ENCODE measurements at places on chromosomes 12 and 14.

GRCh38 chr14:101193106-101193844 is 289.8 kb upstream of the RTL1 start:
- no peak for DNase-seq

GRCh38 chr14:68866991-68867533 is 74.2 kb upstream of the ZFP36L1 start:
- no peak for DNase-seq

DNA sequence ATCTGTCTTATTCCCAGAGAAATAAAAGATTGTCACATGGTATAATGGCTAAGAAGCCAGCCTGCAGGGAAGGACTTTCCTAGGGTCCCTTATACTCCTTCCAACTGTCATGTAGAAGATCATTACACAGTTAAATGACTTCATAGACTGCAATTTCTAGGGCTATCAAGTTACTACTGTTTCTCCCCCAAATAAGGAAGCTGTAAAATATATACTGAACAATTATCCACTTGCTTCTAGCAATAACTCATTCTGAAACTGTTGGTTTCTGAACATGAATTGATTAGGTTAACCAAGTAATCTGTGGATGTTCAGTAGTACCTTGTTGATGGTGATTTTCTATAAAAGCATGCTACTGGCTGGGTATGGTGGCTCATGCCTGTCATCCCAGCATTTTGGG is 44.6 kb downstream of the A2ML1 start:
- no peak for DNase-seq

GRCh38 chr12:114936148-114937079 is 252.4 kb upstream of the TBX3 start:
- DNase-seq = no peak

DNA sequence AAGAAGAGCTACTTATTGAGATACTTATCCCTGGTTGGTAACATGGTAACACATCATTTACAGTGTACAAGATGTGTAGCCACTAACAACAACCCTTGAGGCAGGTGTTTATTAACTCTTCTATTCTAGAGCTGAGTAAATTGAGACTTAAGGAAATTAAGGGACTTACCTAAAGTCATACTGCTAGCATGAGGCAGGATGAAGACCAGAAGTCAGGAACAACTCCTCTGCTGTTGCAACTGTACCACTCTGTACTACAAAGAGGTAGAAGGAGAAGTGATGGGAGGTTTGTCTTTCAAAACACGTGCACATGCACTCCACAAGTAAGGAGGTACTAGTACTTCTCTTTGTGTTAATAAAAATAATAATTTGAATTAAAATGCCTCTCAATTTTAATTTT is 79.9 kb downstream of the LLPH start:
- DNase-seq = no peak

- DNase-seq = no peak
Observed at GRCh38 chr12:106022568-106023012, 116.2 kb downstream of the NUAK1 start.

GRCh38 chr12:88153959-88154358 is 11.9 kb downstream of the TMTC3 start:
- DNase-seq = no peak

GRCh38 chr12:575129-575502 is 88.1 kb downstream of the NINJ2 start:
- no peak for DNase-seq

DNA sequence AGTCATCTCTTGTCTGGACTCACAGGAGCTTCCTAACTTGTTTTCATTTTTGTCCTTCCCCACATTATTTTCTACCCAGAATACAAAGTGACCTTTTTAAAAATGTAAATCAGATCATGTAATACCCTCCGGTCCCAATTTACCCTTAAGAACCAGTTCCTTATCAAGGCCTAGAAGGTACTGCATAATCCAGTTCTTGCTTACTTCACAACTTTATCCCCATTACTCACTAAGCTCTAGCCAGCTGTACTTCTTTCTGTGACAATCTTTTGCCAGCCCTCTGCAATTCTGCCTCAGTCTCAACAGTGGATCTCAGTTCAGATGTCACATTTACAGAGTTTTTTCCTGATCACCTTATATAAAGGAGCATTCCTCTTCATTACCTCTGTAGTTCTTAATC is 11.6 kb downstream of the RAP1B start:
- DNase-seq = no peak

GRCh38 chr12:104720339-104721038 is 237.6 kb downstream of the SLC41A2 start:
- no peak for DNase-seq

GRCh38 chr14:59093902-59094301 is 94.6 kb upstream of the DAAM1 start:
- DNase-seq = no peak

- DNase-seq = no peak
Observed at GRCh38 chr12:53461059-53461458, 9.2 kb downstream of the PCBP2 start.

DNA sequence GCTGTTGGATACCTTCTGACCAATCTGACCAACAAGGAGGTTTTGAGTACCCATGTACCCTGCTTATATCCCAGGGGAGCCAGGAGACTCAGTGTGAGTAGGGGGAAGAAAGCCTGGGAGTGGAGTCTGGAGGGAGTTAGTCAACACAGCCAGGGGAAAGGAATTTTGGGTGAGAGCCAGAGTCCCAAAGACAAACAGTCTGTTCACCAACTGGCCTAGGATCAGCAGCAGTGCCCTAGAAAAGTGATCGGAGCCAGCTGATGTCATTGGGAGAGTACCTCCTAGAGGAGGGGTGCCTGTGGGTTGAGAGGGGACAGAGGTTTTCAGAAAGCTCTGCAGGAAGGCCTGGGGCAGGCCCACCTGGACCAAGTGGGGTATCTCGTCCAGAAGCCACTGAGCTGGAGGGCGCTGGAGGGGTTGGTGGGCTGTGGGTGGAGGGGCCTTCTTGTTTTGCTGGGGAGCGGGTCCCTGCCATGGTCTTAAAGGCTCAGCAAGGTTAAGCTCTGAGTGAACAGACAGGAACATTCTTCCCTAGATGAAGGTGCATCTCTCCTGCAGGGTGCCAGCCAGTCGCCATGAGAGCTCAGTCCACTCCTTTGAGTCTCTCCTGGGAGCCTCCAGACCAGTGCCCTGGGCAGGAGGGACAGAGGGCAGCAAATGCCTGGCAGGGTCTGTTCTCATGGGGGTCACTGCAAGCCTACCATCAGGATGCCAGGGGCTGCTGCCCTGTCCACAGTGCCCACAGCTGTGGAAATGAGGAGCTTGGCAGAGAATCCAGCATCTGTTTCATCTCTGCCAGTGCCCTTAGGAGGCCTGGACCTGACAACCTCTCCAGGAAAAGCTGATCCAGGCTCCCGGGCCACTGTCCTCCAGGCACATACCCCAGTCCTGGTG is 63.6 kb downstream of the CHGA start:
- no peak for DNase-seq

DNA sequence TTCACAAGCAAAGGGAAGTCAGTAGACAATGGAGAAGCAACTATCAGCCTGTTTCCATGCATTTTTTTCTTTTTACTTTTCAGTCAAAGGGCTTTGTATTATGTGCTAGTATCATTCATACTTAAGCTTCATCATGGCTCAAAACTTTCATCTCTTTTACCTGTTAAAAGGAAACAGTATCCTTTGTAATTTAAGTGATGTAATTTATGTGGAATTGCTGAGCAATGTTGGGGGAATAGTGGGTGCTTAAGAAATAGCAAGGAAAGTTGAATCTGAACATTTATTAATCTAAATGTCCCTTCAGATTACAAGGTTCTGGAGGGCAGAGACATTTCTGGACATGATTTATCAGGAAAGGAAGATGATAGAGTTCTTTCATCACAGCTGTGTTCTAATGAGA is 915.3 kb downstream of the VRK1 start:
- no peak for DNase-seq

DNA sequence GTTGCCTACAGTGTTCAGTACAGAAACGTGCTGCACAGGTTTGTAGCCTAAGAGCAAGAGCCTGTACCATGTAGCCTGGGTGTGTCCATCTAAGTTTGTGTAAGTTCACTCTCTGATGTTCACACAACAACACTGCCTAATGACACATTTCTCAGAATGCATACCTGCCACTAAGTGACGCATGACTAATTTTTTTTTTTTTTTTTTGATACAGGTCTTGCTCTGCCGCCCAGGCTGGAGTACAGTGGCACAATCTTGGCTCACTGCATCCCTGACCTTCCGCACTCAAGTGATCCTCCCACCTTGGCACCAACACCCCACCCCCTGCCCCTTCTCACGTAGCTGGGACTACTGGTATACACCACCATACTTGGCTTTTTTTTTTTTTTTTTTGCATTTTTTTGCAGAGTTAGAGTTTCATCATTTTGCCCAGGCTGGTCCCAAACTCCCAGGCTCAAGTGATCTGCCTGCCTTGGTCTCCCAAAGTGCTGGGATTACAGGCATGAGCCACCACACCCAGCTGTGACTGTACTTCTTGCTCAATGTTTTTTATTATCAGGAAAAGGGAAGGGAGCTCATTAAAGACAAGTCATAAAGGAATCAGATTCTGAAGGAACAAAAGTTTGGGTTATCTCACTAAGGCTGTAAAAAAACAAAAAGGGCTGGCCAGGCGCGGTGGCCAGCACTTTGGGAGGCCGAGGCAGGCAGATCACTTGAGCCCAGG is 10.0 kb upstream of the CDC42BPB start:
- no peak for DNase-seq

GRCh38 chr14:105632010-105632409 is 105.6 kb downstream of the TMEM121 start:
- DNase-seq = no peak

- DNase-seq = no peak
Observed at GRCh38 chr14:21287168-21287567, 7.3 kb downstream of the RPGRIP1 start.

DNA sequence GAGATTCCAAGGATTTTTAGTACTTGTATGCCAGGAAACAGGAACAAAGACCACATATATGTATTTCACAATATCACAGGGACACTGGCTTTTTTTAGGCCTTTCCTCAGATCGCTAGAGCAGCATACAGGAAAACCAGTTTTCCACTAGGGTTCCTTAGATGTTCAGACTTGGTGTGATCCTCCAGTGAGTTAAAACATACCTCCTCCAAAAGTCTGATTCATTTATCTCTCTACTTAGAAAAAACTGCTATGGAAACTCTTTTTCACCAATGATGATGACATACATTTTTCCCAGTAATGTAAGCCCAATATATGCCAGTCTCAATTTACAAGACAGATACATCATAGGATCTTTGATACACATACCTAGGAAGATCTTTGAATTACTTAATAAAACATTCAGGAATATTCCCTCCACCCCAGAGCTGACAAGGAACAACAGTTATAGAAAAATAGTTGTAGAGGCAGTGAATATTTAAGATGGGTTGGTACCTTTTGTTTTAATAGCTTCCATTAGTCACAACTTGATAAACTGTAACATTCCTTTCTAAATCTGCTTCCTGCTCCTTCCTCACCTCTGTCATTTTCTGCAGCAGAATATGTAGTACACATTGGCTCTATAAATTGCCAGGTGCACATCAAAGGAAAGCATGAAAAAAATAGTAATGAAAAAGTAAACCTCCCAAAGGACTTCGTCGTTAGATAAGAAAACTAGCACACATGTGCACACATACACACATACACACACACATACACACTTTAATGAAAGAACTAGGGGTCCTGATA is 27.5 kb downstream of the BCAT1 start:
- DNase-seq = no peak

- DNase-seq = no peak
Observed at GRCh38 chr12:4216187-4216927, 57.2 kb upstream of the CCND2 start.

DNA sequence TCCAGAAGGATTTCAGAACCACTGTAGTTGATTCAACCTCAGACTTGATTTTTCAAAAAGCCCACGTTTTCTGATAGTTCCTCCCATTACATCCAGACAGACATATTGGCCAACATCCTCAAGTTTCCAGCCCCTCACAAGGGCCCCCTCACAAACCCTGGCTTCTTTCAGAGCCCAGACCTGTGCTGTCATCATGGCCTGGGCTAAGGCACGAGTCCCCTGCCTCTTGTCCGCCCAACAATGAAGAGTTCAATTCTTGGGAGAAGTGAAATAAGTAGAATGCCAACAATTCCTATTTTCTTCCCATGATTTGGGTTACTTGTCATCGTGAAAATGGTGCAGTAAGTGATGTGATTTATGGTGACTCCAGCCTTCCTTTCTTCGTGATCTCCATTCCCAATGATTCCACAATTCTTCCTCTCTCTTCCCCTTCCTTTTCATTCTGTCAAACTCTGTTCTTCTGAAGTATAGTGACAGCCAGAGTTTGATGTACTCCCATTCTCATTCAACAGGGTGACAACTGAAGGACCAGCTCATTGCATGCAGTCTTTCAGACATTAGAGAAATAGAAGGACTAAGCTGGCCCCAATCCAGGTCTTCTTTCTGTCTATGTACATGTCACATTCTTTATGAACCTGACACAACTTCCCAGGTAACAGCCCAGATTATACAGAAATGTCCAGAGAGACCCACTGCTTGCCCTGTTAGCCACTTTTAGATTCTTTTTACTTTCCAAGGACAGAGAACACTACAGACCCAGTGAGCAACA is 29.2 kb downstream of the SPTB start:
- no peak for DNase-seq

DNA sequence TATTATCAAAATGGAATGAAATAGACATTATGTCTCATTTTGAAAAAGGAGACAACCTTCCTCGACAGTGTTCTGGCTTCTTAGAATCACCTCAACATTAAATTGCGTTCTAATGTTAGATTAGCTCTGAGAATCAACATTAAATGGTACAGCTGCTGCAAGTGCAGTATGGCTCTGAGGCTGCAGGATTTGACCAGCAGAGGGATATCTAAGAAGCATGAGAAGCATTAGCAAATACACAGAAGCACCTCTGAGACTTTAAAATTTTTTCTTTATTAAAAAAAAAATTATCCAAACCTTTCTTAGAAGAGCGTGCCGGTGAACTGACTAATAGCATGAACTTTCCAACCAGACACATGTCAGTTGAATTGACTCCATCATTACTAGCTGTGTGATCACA is 253.4 kb upstream of the LRIG3 start:
- DNase-seq = no peak

- no peak for DNase-seq
Observed at GRCh38 chr12:76247026-76247646, 101.1 kb downstream of the BBS10 start.

GRCh38 chr12:7101694-7102131 is 7.3 kb downstream of the C1RL start:
- DNase-seq = no peak

GRCh38 chr12:76176940-76177339 is 92.5 kb upstream of the NAP1L1 start:
- DNase-seq = no peak

DNA sequence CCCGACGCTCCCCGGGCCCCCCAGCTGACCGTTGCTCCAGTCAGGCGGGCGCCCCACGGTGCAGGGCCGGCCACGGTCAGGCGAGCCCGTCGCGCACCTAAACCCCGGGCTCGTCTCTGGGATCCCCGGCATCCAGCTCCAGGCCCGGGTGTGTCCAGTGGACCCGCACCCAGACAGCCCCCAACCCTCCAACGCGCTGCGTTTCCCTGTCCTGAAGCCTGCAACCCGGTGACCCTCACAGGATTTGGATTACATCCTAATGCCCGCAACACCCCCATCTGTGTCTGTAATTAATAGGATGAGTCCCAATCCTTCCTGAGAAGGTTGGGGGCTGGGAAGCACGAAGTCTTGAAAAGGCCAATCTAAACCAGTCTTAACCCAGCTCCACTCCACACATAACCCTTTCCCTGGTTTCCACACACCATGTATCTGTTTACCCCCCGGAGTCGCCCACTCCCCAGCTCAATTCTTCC is 10.4 kb downstream of the CPNE6 start:
- no peak for DNase-seq

Measured in NCI-H2081 treated with DMSO at 0.1 percent for 48 hours (cell line).